Smooth muscle cell of bladder (primary cell): ENCODE measurements at places on chromosomes 2 and 18. TPM values are rescaled to one million over a fixed set of nuclear protein-coding genes. Genes with fewer than 3 reads are reported as not detected.

EIPR1 gene
- 23.4 and 28.4 TPM in 2 replicates for total RNA-seq

AGXT gene
- total RNA-seq = 0.14 TPM in 1 of 2 replicates, not detected in the other

KLHL29 gene
- 3.4 and 4.3 TPM in 2 replicates for total RNA-seq

SP9 gene
- total RNA-seq = not detected in 2 replicates

C18orf54 gene
- total RNA-seq = 1.1 and 1.3 TPM in 2 replicates

AMER3 gene
- not detected in 2 replicates for total RNA-seq

IL1F10 gene
- not detected in 2 replicates for total RNA-seq

TEX44 gene
- not detected in 2 replicates for total RNA-seq

GPR155 gene
- total RNA-seq = 4.8 and 6.1 TPM in 2 replicates

NPAS2 gene
- 4.8 and 5.8 TPM in 2 replicates for total RNA-seq

CCDC85A gene
- under 0.01 and 0.09 TPM in 2 replicates for total RNA-seq

C2orf72 gene
- total RNA-seq = under 0.01 and 0.83 TPM in 2 replicates

TMEM198 gene
- 1.3 and 1.8 TPM in 2 replicates for total RNA-seq

RSAD2 gene
- total RNA-seq = 0.14 and 0.55 TPM in 2 replicates

PCGF1 gene
- total RNA-seq = 19.9 and 24.5 TPM in 2 replicates

IRS1 gene
- 10.0 and 10.7 TPM in 2 replicates for total RNA-seq

HOXD9 gene
- total RNA-seq = 0.18 and 0.28 TPM in 2 replicates

PLEKHA3 gene
- total RNA-seq = 3.7 and 5.6 TPM in 2 replicates

LIMS3 gene
- total RNA-seq = 2.8 and 5.2 TPM in 2 replicates

UXS1 gene
- total RNA-seq = 27.4 and 37.2 TPM in 2 replicates

SCRN3 gene
- 23.8 and 26.2 TPM in 2 replicates for total RNA-seq

SERPINB3 gene
- 0.28 TPM in 1 of 2 replicates, not detected in the other for total RNA-seq

DSEL gene
- 43.2 and 60.6 TPM in 2 replicates for total RNA-seq

STON1 gene
- total RNA-seq = 27.3 and 48.2 TPM in 2 replicates

TRIB2 gene
- 13.2 and 34.6 TPM in 2 replicates for total RNA-seq

LTBP1 gene
- total RNA-seq = 398 and 434 TPM in 2 replicates

SRD5A2 gene
- total RNA-seq = not detected in 2 replicates
